Stimulated activated CD8-positive, alpha-beta memory T cell treated with anti-CD3 and anti-CD28 coated beads, Interleukin-4, amount 100 ng/mL, for 1 hour (primary cell): ENCODE measurements at places on chromosomes 1 and 21.

DNA sequence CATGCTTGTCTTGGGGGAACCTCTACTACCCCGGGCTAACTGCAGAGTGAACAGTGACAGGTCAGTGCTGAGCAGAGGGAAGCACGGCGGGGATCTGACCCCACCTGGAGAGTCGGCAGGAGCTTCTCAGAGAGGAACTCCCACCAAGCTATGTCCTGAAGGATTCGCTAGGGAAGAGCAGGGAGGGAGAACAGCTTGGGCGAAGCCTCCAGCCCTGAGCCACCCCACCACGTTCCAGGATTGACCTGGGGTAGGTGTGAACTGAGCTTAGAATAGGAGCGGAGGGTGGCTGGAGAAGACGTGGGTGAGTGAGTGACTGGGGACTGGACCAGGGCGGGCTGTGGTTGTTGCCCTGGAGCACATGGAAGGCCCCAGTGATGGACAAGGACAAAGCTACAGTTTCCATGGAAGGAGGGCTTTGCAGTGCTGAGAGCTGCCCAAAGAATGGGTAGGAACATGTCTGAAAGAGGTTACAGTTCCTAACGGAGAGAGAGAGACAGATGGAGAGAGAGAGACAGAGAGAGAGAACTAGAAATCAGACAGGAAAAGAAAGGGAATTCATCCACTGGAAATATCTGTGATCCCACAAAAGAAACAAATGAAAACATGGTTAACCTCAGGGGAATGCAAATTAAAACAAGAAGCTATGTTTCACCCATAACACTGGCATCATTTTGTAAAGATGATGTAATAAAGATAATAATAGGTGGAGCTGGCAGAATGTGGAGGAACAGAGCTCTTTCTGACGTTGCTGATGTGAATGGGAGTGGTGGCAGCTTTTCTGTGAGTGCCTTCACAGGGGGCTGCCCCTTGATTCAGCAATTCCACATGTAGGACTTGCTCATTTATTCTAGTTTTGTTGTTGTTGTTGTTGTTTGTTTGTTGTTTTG, 17.2 kb downstream of the BSND start:
- DNase-seq, result no peak

DNA sequence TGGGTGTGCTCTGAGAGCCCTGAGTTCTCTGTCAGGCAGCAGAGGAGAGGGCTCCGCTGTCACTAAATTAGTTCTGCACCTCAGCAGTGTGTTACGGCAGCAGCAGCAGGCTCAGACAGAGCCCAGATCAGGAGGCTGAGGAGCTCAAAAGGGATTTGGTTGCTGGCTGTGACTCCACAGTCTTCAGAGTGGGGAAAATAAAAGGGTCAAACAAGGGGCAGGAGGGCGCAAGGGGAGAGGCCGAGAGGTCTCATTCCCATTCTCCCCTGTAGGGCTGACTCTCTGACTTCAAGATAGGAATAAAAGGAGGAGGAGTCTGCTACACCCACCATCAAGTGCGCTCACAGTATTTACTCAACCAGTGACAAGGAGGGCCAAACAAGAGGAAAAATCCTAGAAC, 9.2 kb upstream of the SLC45A3 start:
- no peak for DNase-seq

GRCh38 chr1:224213438-224214119, 30.5 kb downstream of the DEGS1 start:
- DNase-seq, result no peak

DNA sequence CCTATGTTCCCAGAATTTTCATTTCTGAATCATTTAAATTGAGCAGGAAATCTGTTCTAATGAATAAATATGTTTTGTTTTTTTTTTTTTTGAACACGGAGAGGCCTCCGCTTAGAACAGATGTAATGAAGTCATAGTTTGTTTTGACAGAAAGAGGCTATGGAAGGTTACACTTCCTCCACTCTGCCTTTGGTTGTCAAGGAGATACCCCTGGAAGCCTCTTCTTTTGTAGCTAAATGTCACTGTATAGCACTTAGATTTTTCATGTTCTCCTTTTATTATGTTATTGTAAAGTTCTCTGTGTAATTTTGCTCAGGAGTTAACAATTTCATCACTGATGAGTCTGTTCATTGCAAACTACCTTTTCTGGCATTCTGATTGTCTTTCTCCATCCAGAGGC, 22.7 kb upstream of the GNG12 start:
- no peak for DNase-seq

DNA sequence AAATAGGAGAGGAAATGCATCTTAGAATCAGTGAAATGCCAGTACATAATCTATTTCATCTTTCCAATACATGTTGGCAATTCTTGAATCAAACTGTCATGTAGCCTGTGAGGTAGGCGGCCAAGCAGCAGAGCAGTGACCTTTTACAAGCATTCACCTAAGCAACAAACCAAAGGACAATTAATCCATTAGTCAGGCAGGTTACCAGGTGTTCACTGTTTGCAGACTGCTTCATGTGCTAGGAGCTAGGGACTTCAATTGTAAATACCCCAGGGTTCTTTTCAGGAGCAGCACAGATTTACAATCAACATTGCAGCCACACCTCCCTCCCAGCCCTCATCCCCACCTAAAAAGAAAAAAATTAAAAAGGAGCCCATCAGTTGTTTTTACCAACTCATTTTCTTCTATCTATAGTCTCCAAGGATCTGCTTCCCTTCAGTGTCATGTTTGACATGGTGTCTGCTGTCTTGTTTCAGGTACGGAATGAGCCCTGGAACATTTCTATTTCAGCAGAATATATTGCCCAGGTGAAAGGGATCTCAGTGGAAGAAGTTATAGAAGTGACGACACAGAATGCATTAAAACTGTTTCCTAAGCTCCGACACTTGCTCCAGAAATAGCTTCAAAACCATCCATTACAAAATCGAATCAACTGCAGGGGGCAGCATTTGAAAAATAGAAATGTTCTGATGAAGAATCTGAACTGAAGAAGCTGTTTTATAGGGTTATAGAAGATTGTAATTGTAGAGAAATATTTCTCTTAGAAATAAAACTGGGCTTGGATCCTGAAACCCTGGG, 23.0 kb downstream of the TATDN3 start:
- no peak for DNase-seq
